Gastroesophageal sphincter (tissue), 4 donors: ENCODE measurements at places on chromosomes 7 and 10.

GRCh38 chr10:130177250-130177649, 41.1 kb downstream of the GLRX3 start:
- H3K27me3 ChIP-seq: no peaks in the 10 kb centered on the region
- H3K27ac ChIP-seq: no peak overlapping the region
- no peak for ATAC-seq
- H3K36me3 ChIP-seq: no peaks in the 10 kb centered on the region
- H3K4me1 ChIP-seq: no peaks in the 10 kb centered on the region
- H3K4me3 ChIP-seq: no peak overlapping the region

DNA sequence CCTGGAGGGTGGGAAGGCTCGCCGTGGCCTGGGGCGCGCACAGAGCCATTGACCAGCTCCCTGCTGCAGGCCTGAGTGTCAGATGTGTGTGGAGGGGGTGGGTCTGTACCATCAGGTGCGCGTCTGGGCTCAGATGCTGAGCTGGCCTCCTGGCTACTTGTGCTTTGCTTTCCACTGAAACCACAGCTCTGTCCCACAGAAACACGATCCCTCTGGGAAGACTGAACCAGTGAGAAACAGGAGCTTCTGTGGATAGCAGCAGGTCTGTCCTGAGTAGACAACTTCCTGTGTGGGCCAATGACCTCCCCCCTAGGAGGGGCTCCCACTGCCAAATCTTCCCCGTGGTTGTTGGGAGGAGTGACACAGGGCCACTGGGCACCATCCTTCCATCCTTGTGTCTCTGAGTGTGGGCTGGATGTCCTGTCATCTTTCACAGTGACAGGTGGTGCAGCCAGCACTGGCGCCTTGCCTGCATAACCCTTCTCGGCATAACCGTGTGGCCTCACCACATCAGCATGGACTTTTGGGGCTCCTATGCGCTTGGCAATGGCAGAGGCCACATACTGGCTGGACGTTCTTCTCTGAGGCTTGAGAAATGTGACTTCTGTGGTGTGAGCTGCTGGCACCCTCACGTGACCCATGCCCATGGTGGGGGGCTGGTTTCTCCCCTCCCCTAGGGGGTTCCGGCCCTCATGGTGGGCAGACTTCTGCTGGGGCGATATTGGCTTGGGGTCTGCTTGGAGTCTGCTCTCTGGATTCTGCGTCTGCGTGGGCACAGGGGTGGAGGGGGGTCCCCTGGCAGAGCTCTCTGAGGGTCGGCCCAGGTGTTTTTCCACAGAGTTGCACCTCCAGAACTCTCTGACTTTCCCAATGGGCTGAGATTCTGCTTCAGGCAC, 245.5 kb upstream of the GRB10 start:
- no peak overlapping the region for H3K27ac ChIP-seq
- no peaks in the 10 kb centered on the region for H3K4me1 ChIP-seq
- no peak overlapping the region for H3K4me3 ChIP-seq
- H3K36me3 ChIP-seq: no peaks in the 10 kb centered on the region

DNA sequence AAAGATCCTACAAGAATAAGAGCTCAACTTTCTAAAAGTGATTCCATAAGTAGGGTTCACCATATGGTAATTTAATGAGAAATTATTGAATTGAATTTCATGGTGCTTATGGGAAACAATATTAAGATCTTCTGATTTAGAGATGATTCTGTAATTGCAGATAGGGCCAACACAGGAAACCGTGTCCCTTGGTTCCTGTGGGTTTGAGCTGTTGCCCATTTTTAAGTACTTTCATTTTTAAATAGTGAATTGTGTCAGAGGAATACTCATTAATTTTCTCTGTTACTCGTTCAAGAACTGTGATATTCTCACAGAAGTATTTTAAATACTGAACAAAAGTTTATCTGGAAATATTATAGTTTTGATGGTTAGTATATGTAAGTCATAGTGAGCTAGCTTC, 129.2 kb downstream of the SRI start:
- peaks cover 9% of the 10 kb centered on the region for H3K4me1 ChIP-seq
- no peak overlapping the region for H3K27ac ChIP-seq
- H3K27me3 ChIP-seq: no peaks in the 10 kb centered on the region
- no peak overlapping the region for H3K4me3 ChIP-seq
- no peak for ATAC-seq
- H3K36me3 ChIP-seq: no peaks in the 10 kb centered on the region

DNA sequence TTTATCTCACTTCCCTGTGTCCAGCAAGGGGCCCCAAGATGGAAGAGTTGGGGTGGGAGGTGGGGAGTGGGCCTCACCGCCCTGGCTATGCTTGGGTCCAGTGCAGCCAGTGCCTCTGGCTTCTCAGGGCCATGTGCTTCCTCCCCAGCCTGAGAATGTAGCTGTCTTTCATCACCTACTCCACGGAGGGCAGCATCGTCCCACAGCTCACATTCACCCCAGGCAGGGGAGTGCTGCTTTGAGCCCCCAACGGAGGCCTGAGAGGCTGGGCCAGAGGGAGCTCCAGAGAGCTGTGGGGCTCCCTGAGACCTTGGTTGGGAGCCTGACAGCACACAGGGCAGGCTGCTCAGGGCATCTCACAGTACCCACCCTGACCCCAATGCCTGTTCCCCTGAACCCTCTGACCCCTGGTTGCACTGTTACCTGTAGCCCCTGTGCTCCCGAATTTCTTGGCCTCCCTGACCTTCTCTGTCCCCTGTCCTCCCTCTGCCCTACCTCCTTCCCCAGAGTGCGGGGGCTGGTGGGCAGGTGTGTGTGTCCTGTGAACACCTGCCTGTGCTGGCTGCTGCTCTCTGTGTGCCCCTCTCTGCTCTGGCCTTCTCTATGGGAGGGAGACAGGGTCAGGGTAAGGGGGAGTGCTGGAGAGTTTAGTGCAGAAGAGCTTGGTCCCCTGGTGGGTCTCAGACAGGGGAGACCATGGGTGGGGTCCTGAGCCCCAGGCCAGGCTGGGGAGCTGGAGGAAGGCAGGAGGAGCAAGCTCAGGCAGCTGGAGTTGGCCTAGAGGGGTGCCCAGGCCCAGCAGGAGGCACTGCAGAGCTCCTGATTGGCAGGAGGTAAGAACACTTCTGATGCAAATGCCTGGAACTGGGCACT, 19.6 kb upstream of the ZNF488 start:
- H3K27me3 ChIP-seq: no peaks in the 10 kb centered on the region
- H3K4me1 ChIP-seq: peaks cover 21% of the 10 kb centered on the region
- no peak overlapping the region for H3K27ac ChIP-seq
- H3K4me3 ChIP-seq: no peak overlapping the region

DNA sequence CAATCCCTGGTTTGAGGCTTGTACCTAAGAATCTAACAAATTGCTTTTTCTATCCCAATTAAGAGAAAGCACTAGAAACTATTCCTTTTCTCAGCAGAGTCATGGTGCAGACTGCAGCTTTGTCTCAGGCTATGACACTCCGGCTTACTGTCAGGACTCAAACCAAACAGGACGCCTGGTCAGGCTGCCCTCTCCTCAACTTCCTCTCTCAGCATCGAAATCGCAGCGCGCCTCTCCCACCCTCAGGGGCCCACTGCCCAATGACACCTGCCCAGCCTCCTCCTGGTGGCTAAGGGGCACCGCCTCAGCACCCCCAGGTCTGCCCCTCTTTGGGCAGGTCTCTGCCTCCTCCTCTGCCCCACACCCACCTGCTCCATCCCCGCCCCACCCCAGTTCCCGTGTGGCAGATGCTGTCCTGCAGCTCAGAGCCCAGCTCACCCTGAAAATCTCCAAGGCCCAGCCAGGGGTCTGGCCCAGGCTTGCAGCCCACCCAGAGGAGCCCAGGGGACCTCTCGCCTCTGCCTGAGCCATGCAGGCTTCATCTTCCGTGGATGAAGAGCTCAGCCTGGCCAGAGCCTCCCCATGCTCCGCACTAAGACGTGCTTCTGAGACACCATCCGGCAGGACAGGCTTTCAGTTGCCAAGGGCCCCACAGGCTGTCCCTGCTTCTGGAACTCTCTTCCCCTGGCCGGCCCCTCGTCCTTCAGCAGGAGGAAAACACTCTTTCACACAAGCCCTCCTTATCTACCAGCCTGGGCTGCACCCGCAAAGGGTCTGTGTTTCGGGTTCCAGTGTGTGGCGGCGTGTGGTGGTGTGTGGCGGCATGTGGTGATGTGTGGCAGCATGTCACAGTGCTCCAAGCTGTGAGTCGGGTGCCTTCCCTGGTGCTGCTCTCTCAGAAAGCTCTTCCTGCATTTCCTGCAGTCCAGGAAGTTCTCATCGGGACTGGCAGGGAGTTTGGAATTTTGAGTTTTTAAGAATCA, 16.4 kb upstream of the PTPRN2 start:
- ATAC-seq: no peak
- H3K27me3 ChIP-seq: no peaks in the 10 kb centered on the region
- no peak overlapping the region for H3K27ac ChIP-seq
- peaks cover 11% of the 10 kb centered on the region for H3K36me3 ChIP-seq
- H3K4me1 ChIP-seq: no peaks in the 10 kb centered on the region
- H3K4me3 ChIP-seq: no peak overlapping the region

DNA sequence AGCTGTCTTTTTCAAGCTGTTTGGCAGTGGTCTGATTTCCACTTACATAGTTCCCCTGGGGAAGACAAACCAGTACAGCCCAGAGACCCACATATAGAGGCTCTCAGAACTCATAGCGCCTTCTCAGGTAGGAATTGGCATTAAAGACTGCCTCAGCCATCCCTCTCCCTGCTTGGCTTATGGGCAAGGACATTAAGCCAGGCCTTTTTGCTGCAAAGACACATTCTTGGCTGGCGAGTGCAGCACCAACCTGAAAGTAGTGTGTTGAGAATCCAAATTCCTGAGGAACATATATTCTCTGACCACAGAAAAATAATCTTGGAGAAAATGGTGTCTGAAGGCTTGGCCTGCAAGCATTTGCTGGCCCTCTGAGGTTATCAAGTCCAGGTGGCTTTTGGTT, 39.2 kb upstream of the HPS1 start:
- H3K4me1 ChIP-seq: no peaks in the 10 kb centered on the region
- H3K27me3 ChIP-seq: no peaks in the 10 kb centered on the region
- H3K27ac ChIP-seq: no peak overlapping the region
- no peak overlapping the region for H3K4me3 ChIP-seq
- ATAC-seq: no peak
- H3K36me3 ChIP-seq: peaks cover 39% of the 10 kb centered on the region

- H3K36me3 ChIP-seq: no peaks in the 10 kb centered on the region
- ATAC-seq: no peak
- H3K4me1 ChIP-seq: peaks cover 7% of the 10 kb centered on the region
- H3K27ac ChIP-seq: peak overlapping the region; percentile 63
- H3K4me3 ChIP-seq: no peak overlapping the region
These were observed 160.3 kb downstream of the EGFR start for GRCh38 chr7:55178863-55179773.

- H3K4me1 ChIP-seq: peaks cover 6% of the 10 kb centered on the region
- H3K4me3 ChIP-seq: no peak overlapping the region
- ATAC-seq: no peak
- H3K27ac ChIP-seq: no peak overlapping the region
- no peaks in the 10 kb centered on the region for H3K36me3 ChIP-seq
- no peaks in the 10 kb centered on the region for H3K27me3 ChIP-seq
These were observed 52.4 kb downstream of the CASD1 start for GRCh38 chr7:94561841-94562514.

DNA sequence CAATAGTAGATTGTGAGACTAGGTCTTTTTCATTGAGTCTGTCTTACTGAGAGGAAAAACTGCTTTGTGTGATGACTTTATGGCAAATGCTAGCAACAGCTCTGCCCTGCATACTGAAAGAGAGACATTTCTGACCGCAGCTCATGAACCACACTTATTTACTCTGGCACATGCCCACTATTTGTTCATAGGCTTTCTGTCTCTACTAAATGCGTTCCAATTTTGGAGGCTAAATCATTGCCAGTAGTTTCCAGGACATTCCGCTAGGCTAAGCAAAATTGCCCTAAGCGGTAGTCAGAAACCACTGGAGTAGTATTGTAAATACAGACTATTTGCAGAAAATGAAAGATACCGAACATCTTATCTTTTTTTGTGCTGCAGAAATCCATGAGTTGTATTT, 55.6 kb upstream of the DLX6 start:
- H3K36me3 ChIP-seq: no peaks in the 10 kb centered on the region
- peaks cover 6% of the 10 kb centered on the region for H3K27me3 ChIP-seq
- no peak overlapping the region for H3K4me3 ChIP-seq
- no peak overlapping the region for H3K27ac ChIP-seq

DNA sequence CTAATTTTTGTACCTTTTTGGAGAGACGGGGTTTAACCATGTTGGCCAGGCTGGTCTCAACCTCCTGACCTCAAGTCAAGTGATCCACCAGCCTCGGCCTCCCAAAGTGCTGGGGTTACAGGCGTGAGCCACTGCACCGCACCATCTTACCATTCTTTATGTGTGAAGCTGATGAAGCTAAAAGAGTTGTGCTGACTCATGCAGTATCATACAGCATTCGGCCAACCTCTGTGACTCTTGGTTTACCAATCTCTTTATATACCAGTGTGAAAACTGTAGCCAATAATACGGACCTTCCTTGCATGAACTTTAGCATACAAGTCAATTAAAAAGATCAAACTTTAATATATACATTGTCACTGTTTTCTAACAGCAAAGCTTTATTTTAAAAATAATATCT, 878.2 kb upstream of the MBL2 start:
- no peaks in the 10 kb centered on the region for H3K27me3 ChIP-seq
- H3K4me3 ChIP-seq: no peak overlapping the region
- H3K36me3 ChIP-seq: no peaks in the 10 kb centered on the region
- no peaks in the 10 kb centered on the region for H3K4me1 ChIP-seq
- no peak overlapping the region for H3K27ac ChIP-seq

DNA sequence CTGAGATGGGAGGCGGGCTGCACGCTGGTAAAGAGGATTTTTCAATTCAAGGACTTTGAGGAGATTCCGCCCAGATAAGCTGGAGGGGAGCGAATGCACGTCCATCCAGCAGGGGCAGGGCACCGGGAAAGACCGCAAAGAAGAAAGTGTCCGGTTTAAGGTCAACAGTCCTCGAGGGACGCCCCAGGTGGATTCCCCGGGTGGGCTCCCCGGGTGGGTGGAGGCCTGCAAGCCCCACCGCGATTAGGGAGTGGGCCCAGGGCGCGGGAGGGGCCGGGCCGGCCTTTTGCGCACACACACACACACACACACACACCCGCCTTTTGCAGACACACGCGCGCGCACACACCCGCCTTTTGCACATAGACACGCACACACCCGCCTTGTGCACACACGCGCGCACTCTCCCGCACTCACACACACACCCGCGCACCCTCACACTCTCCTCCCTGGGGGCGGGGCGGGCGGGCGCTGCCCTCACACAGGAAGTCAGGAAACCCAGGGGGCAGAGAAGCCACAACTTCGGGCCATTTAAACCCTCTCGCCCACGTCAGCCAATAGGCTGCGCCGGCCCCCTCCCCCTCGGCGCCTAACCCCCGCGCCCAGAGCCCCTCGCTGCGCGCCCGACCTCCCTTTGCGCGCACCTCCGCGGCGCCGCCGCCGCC, 615 bp downstream of the ARHGAP12 start:
- no peaks in the 10 kb centered on the region for H3K27me3 ChIP-seq
- peak overlapping the region; percentile 69 for H3K4me3 ChIP-seq
- no peaks in the 10 kb centered on the region for H3K36me3 ChIP-seq
- ATAC-seq: no peak
- peak overlapping the region; percentile 92 for H3K27ac ChIP-seq

- H3K4me1 ChIP-seq: peaks cover 6% of the 10 kb centered on the region
- no peaks in the 10 kb centered on the region for H3K27me3 ChIP-seq
- H3K4me3 ChIP-seq: no peak overlapping the region
- peak overlapping the region; percentile 82 for H3K27ac ChIP-seq
- ATAC-seq: peak; percentile 43
These were observed 10.4 kb downstream of the TNS3 start for GRCh38 chr7:47571331-47572093.
